ENCODE measurements at places on chromosomes 5 and 9.
A peak's percentile ranks its signal among the peaks of the same experiment; 100 is the strongest.

DNA sequence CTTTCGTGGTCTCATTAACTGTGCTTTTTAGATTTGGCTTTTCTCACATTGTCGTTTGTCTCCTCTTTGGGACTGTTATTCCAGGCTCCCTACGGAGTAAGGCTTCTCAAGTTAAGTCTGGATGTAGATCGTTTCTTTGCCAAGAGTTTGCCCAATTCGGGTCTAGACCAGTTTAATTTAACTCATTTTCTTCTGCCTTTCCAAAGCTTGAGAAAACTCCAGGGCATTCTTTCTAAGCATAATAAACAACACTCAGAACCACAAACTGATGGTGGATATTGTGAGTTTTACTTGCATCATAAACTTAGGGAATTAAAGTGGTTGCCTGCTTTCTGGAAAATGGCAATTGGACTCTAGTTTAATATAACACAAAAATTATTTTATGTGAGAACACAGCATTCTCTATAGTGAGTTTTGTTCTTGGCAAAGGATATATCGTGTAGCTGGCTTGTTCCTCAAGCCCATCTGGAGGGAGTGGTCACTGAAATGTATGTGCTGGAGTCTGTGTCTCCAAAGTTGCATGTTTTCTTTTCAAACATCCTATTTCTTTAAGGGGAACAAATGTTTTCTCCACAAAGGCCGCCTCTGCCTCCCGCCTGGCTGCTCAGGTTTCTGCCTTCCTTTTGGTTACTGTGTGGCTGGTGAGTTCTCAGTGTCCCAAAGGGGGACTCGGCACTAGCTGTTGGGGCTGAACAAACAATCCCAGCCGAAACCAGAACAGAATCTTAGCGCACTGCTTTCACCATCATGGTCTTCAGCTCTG is 211.3 kb upstream of the FBN2 start:
- DNase-seq, result no peak

DNA sequence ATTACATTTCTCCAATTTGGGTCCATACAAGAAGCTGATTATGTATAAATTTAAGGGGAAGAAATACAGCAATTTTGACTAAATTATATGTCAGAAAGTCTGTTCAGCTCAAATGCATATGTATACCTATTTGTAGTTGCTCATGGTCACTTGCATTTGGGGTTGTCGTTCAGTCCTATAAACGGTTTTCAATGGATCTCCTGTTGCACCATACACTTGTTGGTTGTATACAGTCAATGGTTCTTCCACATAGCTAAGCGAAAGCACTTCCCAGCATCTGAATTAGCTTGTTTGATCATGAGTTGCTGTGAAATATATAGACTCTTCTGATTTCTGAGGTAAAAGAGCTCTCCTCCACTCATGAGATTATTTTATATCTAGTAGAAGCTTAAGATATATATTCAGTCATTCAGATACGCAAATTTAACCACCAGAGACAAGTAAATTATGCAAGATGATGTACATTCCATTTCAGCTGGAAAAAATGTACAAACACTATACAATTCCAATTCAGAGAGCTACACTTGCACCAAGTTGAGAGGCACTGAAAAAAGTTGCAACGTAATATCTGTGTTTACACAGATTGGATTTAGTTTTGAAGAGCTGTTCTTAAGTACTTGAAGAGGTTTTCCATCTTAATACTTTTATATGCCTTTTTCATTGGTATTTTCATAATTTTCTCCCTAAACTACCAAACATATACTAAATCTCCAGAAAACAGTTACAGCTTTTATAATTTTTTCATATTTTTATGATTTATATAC is 64.4 kb upstream of the POU5F2 start:
- DNase-seq, result no peak

GRCh38 chr9:91185193-91185886 is 176.4 kb downstream of the AUH start:
- no peak for DNase-seq

DNA sequence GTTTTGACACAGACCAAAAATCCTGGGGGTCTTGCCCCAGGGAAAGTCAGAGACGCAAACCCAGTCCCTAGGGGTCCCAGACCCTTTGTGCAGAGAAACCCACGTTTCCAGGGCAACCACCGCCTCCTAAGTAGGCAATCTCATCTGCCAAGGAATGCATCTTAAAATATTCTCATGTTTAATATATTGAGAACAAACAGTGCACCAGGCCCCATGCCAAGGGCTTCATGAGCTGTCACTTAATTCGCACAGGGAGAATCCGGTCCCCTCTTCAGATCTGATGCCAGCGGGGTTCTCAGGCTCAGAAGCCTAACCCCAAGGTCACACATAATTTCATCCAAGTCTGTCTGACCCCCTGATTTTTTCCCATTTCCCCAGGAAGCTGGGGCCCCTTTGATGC is 28.8 kb downstream of the CPLX2 start:
- no peak for DNase-seq

- DNase-seq, result no peak
These were observed 12.6 kb downstream of the OR13C5 start for GRCh38 chr9:104586496-104587180.

GRCh38 chr5:154133591-154133990 is 56.9 kb upstream of the GALNT10 start:
- no peak for DNase-seq

- peak; percentile 28 for DNase-seq
These were observed 26.2 kb downstream of the TPPP start for GRCh38 chr5:666816-667498.

DNA sequence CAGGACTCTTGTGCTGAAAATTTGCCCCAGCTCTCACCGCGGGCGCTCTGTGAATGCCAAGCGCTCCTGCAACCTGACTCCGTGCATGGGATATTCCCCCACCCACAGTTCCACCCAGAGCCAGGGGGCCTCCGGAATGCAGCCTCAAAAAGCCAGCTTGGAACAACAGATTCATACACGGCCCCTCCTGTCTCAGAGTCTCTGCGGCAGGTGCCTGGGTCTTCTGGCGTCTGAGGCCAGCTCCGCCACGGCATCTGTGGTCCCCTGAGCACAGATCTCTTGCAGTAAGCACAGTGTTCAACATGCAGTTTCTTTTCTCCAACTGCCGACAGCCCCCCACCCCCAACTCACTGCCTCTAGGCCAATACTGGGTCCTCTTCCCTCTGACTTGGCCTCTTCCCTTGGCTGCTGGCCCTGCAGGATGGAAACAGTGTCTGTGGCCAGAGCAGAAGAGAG is 355.7 kb upstream of the IRX2 start:
- DNase-seq, result no peak

DNA sequence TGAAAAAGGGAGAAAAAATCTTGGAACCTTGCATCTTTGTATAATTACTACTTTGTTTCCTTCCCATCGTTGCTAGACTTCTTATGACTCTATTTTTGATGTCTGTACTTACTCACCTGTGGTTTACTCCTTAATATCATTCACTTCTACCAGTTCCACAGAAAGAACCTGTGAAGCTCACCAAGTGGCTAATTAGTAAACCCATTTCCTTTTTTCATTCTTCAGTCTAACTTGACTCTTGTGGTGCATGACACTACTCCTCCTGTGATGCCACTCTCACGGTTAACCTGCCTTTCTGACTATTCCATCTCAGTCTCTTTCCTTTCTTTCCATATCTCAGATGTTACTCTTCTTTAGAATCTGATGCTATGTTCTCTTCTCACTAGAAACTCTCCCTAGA is 14.6 kb downstream of the RECK start:
- no peak for DNase-seq

All from activated naive CD4-positive, alpha-beta T cell treated with anti-CD3 and anti-CD28 coated beads, Interleukin-2, amount 50 U/mL, for 72 hours (primary cell).